ENCODE measurements at places on chromosomes 7 and 10. TPM values are rescaled to one million over a fixed set of nuclear protein-coding genes. Genes with fewer than 3 reads are reported as not detected.

DNA sequence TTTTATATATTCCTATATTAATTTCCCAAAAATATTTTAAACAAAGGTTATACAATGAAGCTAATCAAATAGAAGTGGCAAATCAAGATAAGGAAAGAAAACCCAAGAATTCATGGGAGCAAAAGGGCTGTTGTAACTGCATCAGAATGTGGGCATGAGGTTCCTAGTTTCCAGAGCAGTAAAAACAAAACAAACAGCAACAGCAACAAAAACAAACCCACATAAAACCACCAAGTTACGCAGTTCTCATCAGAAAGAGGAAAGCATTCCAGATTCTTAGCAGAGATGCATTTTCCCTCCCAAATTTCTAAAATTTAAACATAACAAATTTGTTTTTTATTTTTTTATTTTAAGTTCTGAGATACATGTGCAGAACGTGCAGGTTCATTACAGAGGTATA lies 34.8 kb upstream of the MSMB start:
- no peaks in the 10 kb centered on the region for H3K4me1 ChIP-seq
- no peaks in the 10 kb centered on the region for H3K36me3 ChIP-seq
- H3K27me3 ChIP-seq: no peaks in the 10 kb centered on the region
- no peak for DNase-seq
- H3K4me3 ChIP-seq: no peak overlapping the region
- no peak overlapping the region for H3K27ac ChIP-seq

GRCh38 chr7:30708983-30709382 lies 26.7 kb upstream of the CRHR2 start:
- no peak for DNase-seq
- no peaks in the 10 kb centered on the region for H3K4me1 ChIP-seq
- H3K27me3 ChIP-seq: no peaks in the 10 kb centered on the region
- H3K4me3 ChIP-seq: no peak overlapping the region
- no peaks in the 10 kb centered on the region for H3K36me3 ChIP-seq

DNA sequence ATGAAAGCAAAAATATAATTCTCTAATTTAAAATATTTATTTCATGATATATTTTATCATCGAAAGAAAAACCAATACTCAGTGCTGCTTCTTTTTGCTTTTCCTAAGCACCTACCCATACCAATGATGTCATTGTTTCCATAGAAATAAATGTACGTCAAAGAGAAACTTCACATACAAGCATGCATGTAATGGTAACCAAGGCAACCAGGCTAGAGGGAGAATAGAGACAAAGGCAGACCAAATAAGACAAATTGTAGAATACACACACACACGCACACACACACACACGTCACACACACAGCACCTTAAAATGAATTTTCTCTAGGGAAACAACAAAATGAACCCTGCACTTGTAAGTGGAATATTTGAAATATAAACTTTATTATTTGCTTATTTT lies 75.5 kb downstream of the MACC1 start:
- DNase-seq: no peak
- H3K27ac ChIP-seq: no peak overlapping the region
- H3K36me3 ChIP-seq: no peaks in the 10 kb centered on the region
- no peak overlapping the region for H3K4me3 ChIP-seq
- H3K27me3 ChIP-seq: no peaks in the 10 kb centered on the region
- no peaks in the 10 kb centered on the region for H3K4me1 ChIP-seq

DNA sequence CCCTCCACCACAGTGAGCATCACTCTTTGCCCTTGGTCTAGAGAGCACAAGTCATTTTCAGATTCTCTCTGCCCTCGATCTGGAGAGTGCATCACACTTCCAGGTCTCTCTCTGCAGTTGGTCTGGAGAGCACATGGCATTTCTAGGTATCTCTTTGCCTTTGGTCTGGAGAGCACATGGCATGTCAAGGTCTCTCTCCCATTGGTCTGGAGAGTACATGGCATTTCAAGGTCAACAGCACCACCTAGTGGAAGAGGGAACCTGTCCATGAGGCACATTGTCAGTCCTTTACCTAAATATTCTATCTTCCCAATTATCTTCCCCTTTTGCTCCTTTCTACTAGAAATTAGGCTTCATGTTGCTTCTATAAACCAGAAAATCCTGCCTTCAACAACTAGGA lies 1139.4 kb downstream of the XPNPEP1 start:
- peak; percentile 39 for DNase-seq
- H3K27ac ChIP-seq: no peak overlapping the region
- no peaks in the 10 kb centered on the region for H3K27me3 ChIP-seq
- no peak overlapping the region for H3K4me3 ChIP-seq
- no peaks in the 10 kb centered on the region for H3K4me1 ChIP-seq

DNA sequence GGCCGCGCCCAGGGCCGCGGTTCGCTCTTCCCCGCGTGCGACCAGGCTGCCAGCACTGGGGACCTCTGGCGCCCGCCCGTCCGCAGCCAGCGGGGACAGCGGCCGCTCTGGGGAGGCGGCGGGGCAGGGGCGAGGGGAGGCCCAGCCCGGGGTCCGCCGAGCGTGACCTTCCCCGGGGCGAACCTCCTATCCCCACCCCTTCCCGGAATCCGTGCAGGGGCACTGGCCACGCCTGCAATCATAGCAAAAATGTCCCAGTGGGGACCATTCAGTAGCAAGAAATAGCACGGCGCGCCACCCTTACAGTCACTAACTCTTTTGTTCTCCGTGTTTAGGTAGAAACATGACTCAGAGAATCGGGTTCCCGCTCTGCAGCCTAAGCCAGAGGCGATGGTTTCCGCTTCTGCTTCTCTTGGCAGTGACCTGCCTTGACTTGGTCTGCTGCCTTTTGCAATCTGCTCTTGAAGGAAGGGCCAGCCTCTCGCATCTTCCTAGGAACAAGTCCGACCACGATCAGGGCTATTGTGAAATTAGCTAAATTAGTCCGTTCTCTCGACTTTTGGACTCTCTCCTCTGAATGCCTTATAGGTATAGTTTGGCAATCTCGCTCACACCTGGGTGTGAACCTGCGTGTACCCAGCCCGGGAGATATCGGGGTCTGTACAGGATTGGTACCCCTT lies 79.3 kb upstream of the ACBD5 start:
- DNase-seq: no peak
- H3K27me3 ChIP-seq: no peaks in the 10 kb centered on the region

- no peak overlapping the region for H3K4me3 ChIP-seq
- no peaks in the 10 kb centered on the region for H3K4me1 ChIP-seq
- no peaks in the 10 kb centered on the region for H3K36me3 ChIP-seq
- no peak for DNase-seq
These were observed 116.7 kb downstream of the SLC25A40 start for GRCh38 chr7:87759501-87759900.

GRCh38 chr10:27620430-27621397 lies 116.6 kb downstream of the RAB18 start:
- H3K36me3 ChIP-seq: no peaks in the 10 kb centered on the region
- H3K4me1 ChIP-seq: no peaks in the 10 kb centered on the region
- no peak for DNase-seq

GRCh38 chr7:119392-120163 lies 72.8 kb upstream of the FAM20C start:
- H3K27me3 ChIP-seq: peaks cover 5% of the 10 kb centered on the region
- no peak overlapping the region for H3K4me3 ChIP-seq
- H3K36me3 ChIP-seq: no peaks in the 10 kb centered on the region
- DNase-seq: no peak
- no peaks in the 10 kb centered on the region for H3K4me1 ChIP-seq

The ICA1 gene
- 16.4 TPM for total RNA-seq

The PRLHR gene
- total RNA-seq: not detected

The ADAM12 gene
- not detected for total RNA-seq

The GJD4 gene
- total RNA-seq: not detected

The POLL gene
- total RNA-seq: 51.3 TPM

All from HCT116 (cell line).